Esophagus muscularis mucosa (tissue), 4 donors: ENCODE measurements at places on chromosomes 1 and 21. TPM values are rescaled to one million over a fixed set of nuclear protein-coding genes. Genes with fewer than 3 reads are reported as not detected.

The GJA9 gene
- not detected for total RNA-seq

The EPHA2 gene
- 15.6 TPM for total RNA-seq

The ASCL5 gene
- total RNA-seq, result not detected

The RPE65 gene
- not detected for total RNA-seq

The CADM3 gene
- 24.7 TPM for total RNA-seq

The NKAIN1 gene
- not detected for total RNA-seq

The SPRR2G gene
- total RNA-seq, result not detected

DNA sequence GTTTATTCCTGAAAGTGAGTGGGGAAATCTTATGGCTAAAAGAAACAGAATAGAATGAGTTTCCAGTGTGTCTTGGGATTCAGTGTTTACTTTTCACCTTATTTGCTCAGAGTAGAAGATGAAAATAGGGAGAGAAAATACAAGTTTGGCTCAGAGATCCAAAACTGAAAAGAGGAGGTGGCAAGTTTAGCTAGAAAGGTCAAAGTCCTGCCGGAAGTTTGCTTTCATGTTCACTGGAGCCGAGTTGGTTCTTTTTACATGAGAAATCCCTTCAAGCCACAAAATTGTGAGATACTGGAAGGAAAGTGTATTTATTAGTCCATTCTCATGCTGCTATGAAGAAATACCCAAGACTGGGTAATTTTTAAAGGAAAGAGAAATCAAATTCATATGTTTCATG lies 604.6 kb downstream of the MRPL39 start:
- no peaks in the 10 kb centered on the region for H3K36me3 ChIP-seq
- no peak overlapping the region for H3K4me3 ChIP-seq
- no peak for DNase-seq
- no peaks in the 10 kb centered on the region for H3K4me1 ChIP-seq

DNA sequence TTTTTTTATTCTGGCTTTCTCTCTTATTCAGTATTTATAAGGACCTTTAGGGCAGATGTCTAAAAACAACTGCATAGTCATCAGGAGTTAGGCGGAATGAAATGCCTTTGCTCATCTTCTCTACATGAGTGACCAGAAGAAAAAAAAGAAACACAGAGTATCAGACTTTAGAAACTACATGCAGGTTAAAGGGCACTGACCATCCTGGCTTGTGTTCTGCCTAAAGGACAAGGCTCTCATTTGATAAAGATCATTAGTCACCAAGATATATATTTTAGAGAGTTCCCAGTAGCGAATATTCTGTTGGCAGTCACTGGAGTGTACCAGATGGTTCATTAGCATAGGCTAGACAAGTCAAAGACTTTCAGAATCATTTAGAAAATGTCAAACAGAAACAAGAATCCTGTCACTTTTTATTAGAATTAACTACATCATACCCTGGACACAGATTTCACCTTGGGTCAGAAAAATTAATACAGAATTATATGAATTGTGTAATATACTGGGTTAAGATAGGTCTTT lies 145.6 kb downstream of the NR5A2 start:
- no peak overlapping the region for H3K27ac ChIP-seq
- no peaks in the 10 kb centered on the region for H3K4me1 ChIP-seq
- H3K27me3 ChIP-seq, result no peaks in the 10 kb centered on the region
- H3K4me3 ChIP-seq, result no peak overlapping the region

GRCh38 chr1:233268389-233269022 lies 27.0 kb downstream of the PCNX2 start:
- no peaks in the 10 kb centered on the region for H3K36me3 ChIP-seq
- H3K27me3 ChIP-seq, result no peaks in the 10 kb centered on the region
- no peak overlapping the region for H3K4me3 ChIP-seq
- DNase-seq, result peak; percentile 10
- no peak overlapping the region for H3K27ac ChIP-seq

GRCh38 chr1:18211764-18212163 lies 104.2 kb downstream of the IGSF21 start:
- H3K27ac ChIP-seq, result no peak overlapping the region
- H3K4me3 ChIP-seq, result no peak overlapping the region
- H3K4me1 ChIP-seq, result no peaks in the 10 kb centered on the region
- H3K27me3 ChIP-seq, result no peaks in the 10 kb centered on the region
- H3K36me3 ChIP-seq, result no peaks in the 10 kb centered on the region
- no peak for DNase-seq

DNA sequence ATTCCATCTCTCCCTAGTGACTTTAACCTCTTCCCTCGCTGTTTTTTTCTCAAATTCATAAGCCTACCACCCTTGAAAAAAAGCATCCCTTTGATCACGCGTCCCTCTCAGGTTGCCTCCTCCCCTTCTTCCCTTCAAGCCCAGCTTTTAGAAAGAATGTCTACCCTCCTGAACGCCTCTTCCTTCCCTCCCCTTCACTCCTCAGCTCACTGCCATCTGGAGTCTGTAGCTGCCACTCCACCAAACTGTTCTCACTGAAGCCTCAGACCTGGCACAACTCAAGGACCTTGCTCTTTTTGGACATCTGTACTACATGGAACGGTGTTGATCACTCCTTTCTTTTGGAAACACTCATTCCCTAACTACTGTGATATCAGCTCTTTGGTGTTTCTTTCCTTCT lies 80.6 kb downstream of the SLC25A24 start:
- H3K36me3 ChIP-seq, result no peaks in the 10 kb centered on the region
- peaks cover 4% of the 10 kb centered on the region for H3K4me1 ChIP-seq
- no peak overlapping the region for H3K4me3 ChIP-seq
- DNase-seq, result peak; percentile 37

- no peak overlapping the region for H3K4me3 ChIP-seq
- H3K4me1 ChIP-seq, result no peaks in the 10 kb centered on the region
- DNase-seq, result no peak
These were observed 575.6 kb downstream of the AGBL4 start for GRCh38 chr1:49448200-49448599.

GRCh38 chr1:219529116-219529515 lies 83.8 kb downstream of the ZC3H11B start:
- H3K4me3 ChIP-seq, result no peak overlapping the region
- no peak for DNase-seq
- no peak overlapping the region for H3K27ac ChIP-seq
- no peaks in the 10 kb centered on the region for H3K4me1 ChIP-seq

DNA sequence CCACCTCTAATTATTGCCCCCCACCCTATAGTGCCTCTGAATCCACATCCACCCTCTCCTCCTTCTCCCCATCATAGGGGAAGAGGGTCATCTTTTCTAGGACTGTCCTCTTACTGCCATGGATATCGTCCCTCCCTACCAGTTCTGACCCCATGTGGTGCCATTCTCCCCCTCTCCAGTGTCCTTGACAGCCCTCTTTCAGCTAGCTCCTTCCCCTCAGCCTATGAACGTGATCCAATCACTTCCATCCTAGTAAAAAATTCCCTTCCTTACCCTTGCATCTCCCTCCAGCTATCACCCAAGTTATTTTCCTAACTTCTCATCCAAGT lies 172.7 kb downstream of the RRAGC start:
- no peaks in the 10 kb centered on the region for H3K36me3 ChIP-seq
- peak; percentile 64 for DNase-seq
- no peak overlapping the region for H3K27ac ChIP-seq
- no peaks in the 10 kb centered on the region for H3K27me3 ChIP-seq
- no peak overlapping the region for H3K4me3 ChIP-seq
- no peaks in the 10 kb centered on the region for H3K4me1 ChIP-seq

DNA sequence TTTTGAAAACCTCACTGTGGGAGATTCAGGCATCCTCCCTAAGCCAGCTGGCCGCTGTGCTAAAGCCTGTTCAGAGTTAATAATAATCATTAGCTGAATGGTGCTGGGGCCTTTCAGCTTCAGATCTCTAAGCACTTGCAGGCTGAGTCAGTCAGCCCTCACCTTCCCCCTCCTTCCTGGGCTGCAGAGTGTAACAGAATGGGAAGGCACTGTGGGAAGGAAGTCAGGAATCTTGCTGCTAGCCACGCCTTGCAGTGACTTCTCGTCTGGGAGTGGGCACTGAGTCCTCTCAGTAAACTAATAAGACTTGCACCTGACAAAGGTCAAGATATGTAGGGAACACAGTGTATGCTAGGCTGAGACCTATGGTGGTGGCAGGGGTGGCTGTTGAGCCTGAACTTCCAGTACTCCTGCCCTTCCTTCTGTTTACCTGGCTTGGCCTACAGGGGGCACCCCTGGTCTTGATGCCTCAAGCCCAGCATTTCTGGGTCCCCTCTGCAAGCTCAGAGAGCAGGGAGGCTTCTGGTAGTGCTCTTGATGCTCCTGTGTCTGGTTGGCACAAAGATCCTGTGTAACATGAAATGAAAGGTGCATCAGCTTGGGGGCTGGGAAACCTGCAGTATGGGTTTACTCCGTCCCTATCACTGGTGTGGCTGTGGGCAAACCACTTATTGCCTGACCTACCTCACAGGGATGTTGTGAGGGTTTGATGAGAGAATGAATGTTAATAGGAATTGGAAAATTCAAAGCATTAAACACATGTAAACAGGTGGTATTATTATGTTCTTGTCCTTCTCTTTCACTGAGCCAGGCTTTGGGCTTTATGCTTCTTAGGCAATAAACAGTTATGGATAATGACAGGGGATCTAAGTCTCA lies 6.0 kb downstream of the CYB561D1 start:
- DNase-seq, result no peak
- no peak overlapping the region for H3K4me3 ChIP-seq
- peak overlapping the region; percentile 51 for H3K27ac ChIP-seq
- H3K36me3 ChIP-seq, result peaks cover 39% of the 10 kb centered on the region

- H3K27ac ChIP-seq, result no peak overlapping the region
- no peaks in the 10 kb centered on the region for H3K27me3 ChIP-seq
- H3K4me3 ChIP-seq, result no peak overlapping the region
- no peak for DNase-seq
- peaks cover 10% of the 10 kb centered on the region for H3K4me1 ChIP-seq
These were observed 77.4 kb downstream of the ACBD6 start for GRCh38 chr1:180424848-180425457.

- no peaks in the 10 kb centered on the region for H3K27me3 ChIP-seq
- no peak overlapping the region for H3K27ac ChIP-seq
- no peak overlapping the region for H3K4me3 ChIP-seq
- no peak for DNase-seq
These were observed 6.7 kb downstream of the FBXO6 start for GRCh38 chr1:11670747-11671146.

GRCh38 chr1:50084389-50084788 lies 24.3 kb upstream of the ELAVL4 start:
- H3K4me1 ChIP-seq, result no peaks in the 10 kb centered on the region
- H3K36me3 ChIP-seq, result no peaks in the 10 kb centered on the region
- peak; percentile 24 for DNase-seq
- no peak overlapping the region for H3K27ac ChIP-seq
- H3K4me3 ChIP-seq, result no peak overlapping the region
- H3K27me3 ChIP-seq, result no peaks in the 10 kb centered on the region

DNA sequence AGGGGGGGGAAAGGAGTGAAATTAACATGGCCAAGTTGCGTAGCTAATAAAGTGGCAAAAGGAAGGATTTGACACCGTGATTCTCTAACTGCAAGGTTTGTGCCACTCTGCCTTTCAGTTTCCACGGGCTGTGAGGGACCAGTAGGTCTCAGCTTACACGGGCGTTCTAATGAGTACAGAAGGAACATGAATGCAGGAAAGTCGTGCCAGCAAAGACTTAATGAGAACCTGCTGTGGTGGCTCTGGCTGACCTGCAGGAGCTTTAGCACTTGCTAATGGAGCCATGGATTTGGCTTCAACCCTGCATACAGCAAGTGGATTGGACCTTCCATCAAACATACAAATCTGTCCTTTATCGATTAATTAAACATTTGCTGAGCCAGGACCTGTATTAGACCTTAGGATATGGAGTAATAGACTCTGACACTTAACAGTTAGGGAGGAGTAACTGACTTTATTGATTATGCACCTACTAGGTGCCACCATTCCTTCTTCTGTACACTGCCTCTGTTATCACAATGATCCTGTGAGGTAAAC lies 15.1 kb upstream of the PITHD1 start:
- peaks cover 37% of the 10 kb centered on the region for H3K4me1 ChIP-seq
- no peak for DNase-seq
- H3K27ac ChIP-seq, result no peak overlapping the region
- no peak overlapping the region for H3K4me3 ChIP-seq
- no peaks in the 10 kb centered on the region for H3K27me3 ChIP-seq

- H3K27me3 ChIP-seq, result no peaks in the 10 kb centered on the region
- no peaks in the 10 kb centered on the region for H3K36me3 ChIP-seq
- H3K27ac ChIP-seq, result peak overlapping the region; percentile 82
- DNase-seq, result no peak
- H3K4me1 ChIP-seq, result peaks cover 29% of the 10 kb centered on the region
These were observed 57.1 kb upstream of the RPL11 start for GRCh38 chr1:23634518-23634839.

DNA sequence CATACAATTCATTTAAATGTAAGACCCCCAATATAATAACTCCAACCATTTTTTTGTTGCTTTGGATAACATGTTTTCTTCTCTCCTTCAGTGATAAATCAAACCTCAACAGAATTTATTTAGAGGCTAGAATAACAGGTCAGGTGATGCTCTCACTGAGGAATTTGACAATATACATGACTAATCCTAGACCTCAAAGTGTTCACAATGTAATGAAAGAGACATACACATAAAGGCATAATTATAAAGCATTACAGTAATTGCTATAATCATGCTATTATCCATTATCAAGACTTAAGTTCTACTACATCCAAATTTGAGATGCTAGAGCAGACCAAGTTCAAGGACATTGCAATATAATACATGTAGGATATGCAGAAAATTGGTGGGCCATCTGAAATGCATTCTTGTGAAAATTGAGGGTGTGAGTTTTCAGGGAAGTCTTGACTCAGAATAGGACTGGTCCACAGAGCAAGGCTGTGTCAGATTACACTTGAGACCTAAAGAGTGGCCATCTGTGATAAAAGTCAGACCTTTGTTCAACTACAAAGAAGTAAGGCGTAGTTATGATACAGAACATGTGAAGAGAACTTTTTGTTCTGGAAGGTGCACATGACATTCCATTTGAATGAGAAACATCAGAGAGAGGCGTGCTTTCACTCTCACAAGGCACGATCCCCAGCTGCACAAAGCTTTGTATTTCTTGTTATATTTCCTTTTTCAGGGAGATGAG lies 45.5 kb downstream of the UTP25 start:
- no peaks in the 10 kb centered on the region for H3K36me3 ChIP-seq
- H3K4me1 ChIP-seq, result no peaks in the 10 kb centered on the region
- no peak overlapping the region for H3K27ac ChIP-seq
- no peak overlapping the region for H3K4me3 ChIP-seq

DNA sequence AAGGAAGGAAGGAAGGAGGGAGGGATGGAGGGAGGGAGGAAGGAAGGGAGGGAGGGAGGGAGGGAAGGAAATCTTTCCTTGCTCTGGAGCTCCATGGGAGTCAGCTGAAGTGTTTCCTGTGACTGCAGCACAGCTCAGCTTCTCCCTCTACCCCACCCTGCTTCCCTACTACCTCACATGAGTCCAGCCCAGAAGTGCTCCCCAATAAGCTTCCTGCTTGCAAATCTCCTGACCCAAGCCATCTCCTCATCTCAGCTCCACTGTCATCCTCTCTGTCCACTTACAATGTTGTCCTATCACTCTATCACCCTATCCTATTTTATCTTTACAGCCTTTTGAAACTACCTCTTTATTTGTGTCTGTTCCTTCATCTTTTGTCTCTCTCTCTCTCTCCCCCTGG lies 52.9 kb upstream of the SSBP3 start:
- no peaks in the 10 kb centered on the region for H3K27me3 ChIP-seq
- H3K27ac ChIP-seq, result no peak overlapping the region
- H3K4me3 ChIP-seq, result no peak overlapping the region
- H3K36me3 ChIP-seq, result no peaks in the 10 kb centered on the region
